ENCODE measurements at places on chromosomes 7 and 10. TPM values are rescaled to one million over a fixed set of nuclear protein-coding genes. Genes with fewer than 3 reads are reported as not detected.

DNA sequence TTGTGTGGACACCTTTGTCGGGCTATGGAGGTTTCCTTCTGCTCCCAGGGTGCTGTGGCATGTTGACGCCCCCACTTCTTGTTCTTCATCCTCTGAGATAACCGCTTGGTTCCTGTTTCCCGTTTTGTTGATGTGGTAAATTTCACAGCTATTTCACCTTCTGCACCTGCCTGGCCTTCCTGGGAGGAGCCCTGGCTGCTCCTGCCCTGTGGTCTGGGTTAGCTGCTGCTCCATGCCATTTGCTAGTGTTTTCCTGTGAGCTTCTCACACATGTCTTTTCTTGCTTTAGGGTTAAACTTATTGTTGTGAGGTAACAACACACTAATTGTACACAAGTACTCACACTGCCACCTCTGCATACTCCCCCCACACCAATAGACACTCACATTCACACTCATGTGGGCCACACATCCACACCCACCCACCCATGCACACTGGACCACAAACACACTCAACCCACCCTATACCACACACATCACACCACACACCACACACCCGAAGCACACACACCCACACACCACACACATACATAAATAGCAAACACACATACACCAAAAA is 46.5 kb upstream of the MSMB start:
- H3K27ac ChIP-seq, result no peak overlapping the region
- H3K4me1 ChIP-seq, result no peaks in the 10 kb centered on the region
- H3K27me3 ChIP-seq, result no peaks in the 10 kb centered on the region
- H3K36me3 ChIP-seq, result no peaks in the 10 kb centered on the region

GRCh38 chr7:5488286-5488878 is 64.7 kb upstream of the TNRC18 start:
- no peak overlapping the region for H3K27ac ChIP-seq
- H3K27me3 ChIP-seq, result no peaks in the 10 kb centered on the region
- no peak for DNase-seq
- H3K4me3 ChIP-seq, result no peak overlapping the region
- H3K4me1 ChIP-seq, result peaks cover 33% of the 10 kb centered on the region
- peaks cover 15% of the 10 kb centered on the region for H3K36me3 ChIP-seq

DNA sequence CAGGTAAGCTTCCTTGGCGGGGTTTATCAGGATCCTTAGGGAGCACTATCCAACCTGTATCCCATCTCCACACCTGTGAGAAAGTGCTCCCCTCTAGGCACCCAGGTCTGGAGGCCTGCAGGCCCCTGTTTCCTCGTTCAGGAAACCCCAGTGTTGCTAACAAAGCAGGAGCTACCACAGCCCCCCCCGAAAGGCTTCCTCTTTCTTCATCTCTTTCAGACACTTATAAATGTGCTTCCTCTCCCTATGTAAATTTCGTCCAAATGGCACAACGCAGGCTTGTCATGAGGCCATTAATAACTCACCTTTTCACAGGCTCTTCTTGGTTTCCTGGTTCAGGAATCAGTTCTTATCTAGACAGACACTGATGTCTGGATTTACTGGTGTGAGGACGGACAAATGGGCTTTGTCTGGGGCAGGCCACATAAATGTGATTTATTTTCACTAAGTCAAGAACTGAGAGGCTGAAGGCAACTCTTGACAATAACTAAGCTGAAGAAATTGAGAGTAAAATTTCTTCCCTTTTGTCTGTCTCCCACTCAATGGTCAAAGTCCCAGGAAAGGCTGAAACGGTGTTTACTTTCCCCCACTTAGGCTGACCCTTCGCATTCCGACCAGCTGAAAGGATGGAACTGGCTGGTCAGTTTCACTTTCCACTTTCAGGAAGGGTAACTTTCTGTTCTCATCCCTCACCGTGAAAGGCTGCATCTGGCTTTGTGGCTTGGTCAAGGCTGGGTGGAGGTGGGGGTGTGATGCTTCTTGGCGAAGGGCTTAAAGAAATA is 46.8 kb downstream of the PIK3AP1 start:
- H3K27me3 ChIP-seq, result no peaks in the 10 kb centered on the region
- no peaks in the 10 kb centered on the region for H3K36me3 ChIP-seq
- H3K4me1 ChIP-seq, result peaks cover 16% of the 10 kb centered on the region

- H3K4me1 ChIP-seq, result no peaks in the 10 kb centered on the region
- H3K4me3 ChIP-seq, result no peak overlapping the region
- H3K27me3 ChIP-seq, result no peaks in the 10 kb centered on the region
- H3K36me3 ChIP-seq, result no peaks in the 10 kb centered on the region
- no peak overlapping the region for H3K27ac ChIP-seq
Observed at GRCh38 chr10:109062371-109062770, 860.9 kb downstream of the XPNPEP1 start.

The SLIT1 gene
- 0.13 TPM for total RNA-seq

DNA sequence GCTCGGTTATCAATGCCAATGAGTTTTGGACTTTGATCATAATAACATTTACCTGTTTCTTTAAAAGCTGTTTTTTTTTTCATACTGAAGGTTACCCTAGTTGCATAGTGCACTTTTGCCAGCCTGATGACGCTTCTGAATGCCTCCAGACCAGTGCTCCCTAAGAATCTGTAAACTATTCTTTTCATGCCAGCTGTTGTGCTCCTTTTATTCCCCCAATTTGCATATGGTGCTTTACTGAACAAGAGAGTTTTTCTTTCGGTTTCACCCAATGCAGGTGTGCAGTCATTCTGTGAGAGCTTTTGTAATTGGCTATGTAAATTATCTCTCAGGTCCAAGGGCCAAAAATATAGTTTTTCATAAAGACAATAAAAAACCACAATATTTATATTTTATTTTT is 48.1 kb upstream of the GLCCI1 start:
- no peak overlapping the region for H3K4me3 ChIP-seq
- no peak for DNase-seq
- no peak overlapping the region for H3K27ac ChIP-seq
- no peaks in the 10 kb centered on the region for H3K36me3 ChIP-seq
- peaks cover 3% of the 10 kb centered on the region for H3K4me1 ChIP-seq

DNA sequence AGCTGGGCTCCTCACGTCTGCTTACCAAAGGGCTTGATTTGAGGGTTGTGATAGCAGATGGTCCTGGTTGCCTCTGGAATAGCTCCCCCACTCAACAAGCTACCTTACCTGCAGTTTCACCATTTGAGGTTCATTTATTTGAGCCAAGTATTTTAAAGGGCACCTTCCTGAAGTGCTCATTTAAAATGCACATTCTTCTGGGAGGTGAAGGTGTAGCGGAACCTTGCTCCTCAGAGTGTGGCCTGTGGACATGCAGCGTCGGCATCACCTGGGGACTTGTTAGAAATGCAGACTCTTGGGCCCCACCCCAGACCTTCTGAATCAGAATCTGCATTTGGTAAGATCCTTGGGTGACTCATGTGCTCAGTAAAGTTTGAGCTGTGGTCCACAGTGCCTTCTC is 2.3 kb downstream of the CDH23 start:
- DNase-seq, result no peak
- no peak overlapping the region for H3K27ac ChIP-seq
- H3K4me1 ChIP-seq, result peaks cover 20% of the 10 kb centered on the region
- H3K36me3 ChIP-seq, result no peaks in the 10 kb centered on the region
- no peaks in the 10 kb centered on the region for H3K27me3 ChIP-seq

The RHOBTB1 gene
- 39.2 TPM for total RNA-seq

DNA sequence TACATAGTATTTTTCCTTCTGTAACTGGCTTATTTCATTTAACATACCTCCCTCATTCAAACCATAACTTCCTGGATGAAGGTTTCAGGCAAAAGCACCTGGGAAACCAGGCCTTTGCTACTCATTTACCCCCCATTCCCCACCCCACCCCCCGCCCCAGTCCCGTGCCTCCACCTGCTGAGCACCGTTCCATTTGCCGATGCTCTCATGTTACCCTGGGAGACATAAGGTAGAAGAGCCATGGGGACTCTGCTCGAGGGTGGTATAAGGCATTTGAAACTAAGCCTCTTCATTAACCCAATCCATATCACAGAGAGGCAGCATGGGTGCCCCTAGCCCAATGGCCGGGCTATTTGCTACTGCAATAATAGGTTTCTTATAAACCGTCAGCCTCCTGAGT is 22.2 kb upstream of the MCM10 start:
- H3K36me3 ChIP-seq, result peaks cover 45% of the 10 kb centered on the region
- no peaks in the 10 kb centered on the region for H3K27me3 ChIP-seq
- no peak overlapping the region for H3K4me3 ChIP-seq

DNA sequence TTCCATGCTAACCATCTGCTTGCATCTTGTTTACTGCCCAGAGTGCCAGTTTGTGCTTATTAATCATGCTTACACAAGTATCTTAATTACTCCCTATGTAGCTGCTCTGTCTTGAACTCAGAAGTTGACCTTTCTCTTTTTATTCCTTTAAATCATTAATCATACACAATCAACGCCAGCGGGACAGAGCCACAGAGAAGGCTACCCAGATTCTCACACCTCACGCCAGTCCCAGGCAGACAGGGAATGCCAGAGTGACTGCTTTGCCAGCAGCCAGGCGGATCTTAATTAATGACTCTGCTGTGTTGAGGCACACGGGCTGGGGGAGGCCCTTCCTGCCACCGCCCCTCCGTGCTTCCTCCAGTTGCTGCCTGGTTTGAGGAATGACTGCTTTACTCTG is 229.4 kb downstream of the LRMDA start:
- H3K27me3 ChIP-seq, result no peaks in the 10 kb centered on the region
- H3K27ac ChIP-seq, result peak overlapping the region; percentile 83
- H3K36me3 ChIP-seq, result no peaks in the 10 kb centered on the region
- no peak overlapping the region for H3K4me3 ChIP-seq

The TMEM254 gene
- 14.9 TPM for total RNA-seq

The ADCY1 gene
- 1.3 TPM for total RNA-seq

The FAM131B gene
- 1.5 TPM for total RNA-seq

GRCh38 chr10:44780426-44780825 is 130.7 kb upstream of the TMEM72 start:
- H3K27me3 ChIP-seq, result no peaks in the 10 kb centered on the region
- no peak overlapping the region for H3K27ac ChIP-seq
- no peak overlapping the region for H3K4me3 ChIP-seq
- H3K4me1 ChIP-seq, result peaks cover 6% of the 10 kb centered on the region
- DNase-seq, result peak; percentile 39
- no peaks in the 10 kb centered on the region for H3K36me3 ChIP-seq

The TLX1 gene
- not detected for total RNA-seq

DNA sequence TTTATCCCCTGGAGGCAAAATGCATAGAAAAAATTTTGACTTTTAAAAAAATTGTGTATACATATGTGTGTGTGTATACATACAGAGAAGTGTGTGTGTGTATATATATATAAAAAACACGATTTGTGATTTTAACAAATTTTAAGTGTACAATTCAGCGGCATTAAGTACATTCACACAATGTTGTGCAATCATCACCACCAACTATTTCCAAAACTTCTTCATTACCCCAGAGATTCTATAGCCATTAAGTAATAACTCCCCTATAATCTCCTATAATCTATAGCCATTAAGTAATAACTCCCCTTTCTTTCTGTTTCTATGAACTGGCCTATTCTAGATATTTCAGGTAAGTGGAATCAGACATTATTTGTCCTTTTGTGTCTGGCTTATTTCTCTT is 20.7 kb upstream of the CAMK2B start:
- no peaks in the 10 kb centered on the region for H3K27me3 ChIP-seq
- DNase-seq, result no peak
- no peak overlapping the region for H3K4me3 ChIP-seq
- peaks cover 8% of the 10 kb centered on the region for H3K4me1 ChIP-seq

The GLUD1 gene
- 187 TPM for total RNA-seq

- DNase-seq, result no peak
- no peak overlapping the region for H3K27ac ChIP-seq
- no peak overlapping the region for H3K4me3 ChIP-seq
Observed at GRCh38 chr10:67527351-67527750, 168.6 kb downstream of the CTNNA3 start.

- DNase-seq, result no peak
- H3K4me3 ChIP-seq, result no peak overlapping the region
- no peaks in the 10 kb centered on the region for H3K27me3 ChIP-seq
- no peaks in the 10 kb centered on the region for H3K4me1 ChIP-seq
Observed at GRCh38 chr7:13904689-13905088, 84.8 kb downstream of the ETV1 start.

GRCh38 chr7:16698200-16698905 is 52.4 kb downstream of the BZW2 start:
- H3K4me1 ChIP-seq, result no peaks in the 10 kb centered on the region
- no peak overlapping the region for H3K27ac ChIP-seq
- DNase-seq, result no peak

The GIMAP6 gene
- 45.9 TPM for total RNA-seq

The ACSM6 gene
- total RNA-seq, result not detected

GRCh38 chr7:36871863-36872262 is 147.6 kb upstream of the AOAH start:
- H3K4me1 ChIP-seq, result no peaks in the 10 kb centered on the region
- H3K27me3 ChIP-seq, result no peaks in the 10 kb centered on the region
- DNase-seq, result no peak
- H3K27ac ChIP-seq, result no peak overlapping the region
- H3K4me3 ChIP-seq, result no peak overlapping the region

DNA sequence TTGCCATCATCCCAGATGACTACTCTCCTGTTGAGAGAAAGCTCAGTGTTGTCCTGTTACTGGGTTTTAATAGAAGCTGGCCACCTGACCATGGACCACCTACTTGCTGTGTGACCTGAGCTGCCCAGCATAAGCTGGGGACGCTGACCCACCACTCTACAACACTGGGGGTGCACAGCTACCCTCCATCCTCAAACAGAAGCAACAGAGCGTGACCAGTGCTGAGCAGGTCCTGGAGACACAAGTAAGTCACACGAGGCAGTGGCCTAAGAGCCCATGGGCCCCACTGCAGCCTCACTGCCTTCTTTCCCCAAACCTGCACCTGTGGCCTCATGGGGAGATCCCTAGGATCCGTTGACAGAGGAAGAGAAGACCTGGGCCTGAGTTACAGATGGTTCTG is 198.6 kb upstream of the ADARB2 start:
- no peaks in the 10 kb centered on the region for H3K27me3 ChIP-seq
- H3K36me3 ChIP-seq, result no peaks in the 10 kb centered on the region

DNA sequence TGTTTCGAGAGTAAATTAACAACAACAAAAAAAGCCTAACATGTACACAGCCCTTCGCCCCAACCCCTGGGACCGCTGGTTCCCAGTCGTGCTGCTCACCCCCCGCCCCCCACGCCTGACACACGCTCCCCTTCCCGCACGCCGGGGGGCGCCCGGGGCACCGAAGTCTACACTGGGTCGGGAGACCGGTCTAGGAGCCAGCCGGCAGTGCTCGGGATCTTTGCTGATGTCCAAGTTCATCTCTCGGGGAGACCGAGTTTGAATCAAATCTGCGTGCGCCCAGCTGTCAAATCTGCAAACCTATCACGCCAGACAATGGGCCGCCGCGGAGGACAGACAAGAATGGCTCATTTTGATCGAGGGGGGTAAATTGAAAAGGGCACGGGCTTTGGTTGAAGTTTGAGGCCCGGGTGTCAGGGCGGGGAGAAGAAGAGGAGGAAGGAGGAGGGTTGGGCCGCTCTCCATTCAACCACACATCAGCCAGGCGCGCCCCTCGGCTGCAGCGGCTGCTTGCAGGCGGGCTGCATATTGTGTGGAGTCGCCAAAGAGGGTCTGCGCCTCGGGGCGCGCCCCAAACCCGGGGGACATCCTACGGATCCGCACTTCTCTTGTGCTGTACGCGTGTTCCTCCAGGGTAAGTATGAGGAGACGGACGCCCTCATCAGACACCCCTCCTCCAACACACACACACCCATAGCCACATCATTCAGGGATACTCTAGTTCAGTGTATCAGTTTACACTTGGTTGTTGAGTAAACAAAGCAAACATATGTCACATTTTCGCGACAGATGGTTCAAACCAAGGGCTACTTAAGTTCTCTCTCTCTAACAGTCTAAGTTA is 1.3 kb upstream of the GFRA1 start:
- H3K36me3 ChIP-seq, result no peaks in the 10 kb centered on the region
- peak; percentile 91 for DNase-seq
- peaks cover 15% of the 10 kb centered on the region for H3K4me1 ChIP-seq
- peaks cover 17% of the 10 kb centered on the region for H3K27me3 ChIP-seq
- peak overlapping the region; percentile 76 for H3K27ac ChIP-seq

Measured in esophagus muscularis mucosa (tissue), 4 donors.